ENCODE measurements at places on chromosomes 6 and 20.
A peak's percentile ranks its signal among the peaks of the same experiment; 100 is the strongest.

GRCh38 chr20:12883507-12883885, 125.3 kb upstream of the SPTLC3 start:
- no peaks in the 10 kb centered on the region for H3K27me3 ChIP-seq
- H3K36me3 ChIP-seq, result no peaks in the 10 kb centered on the region
- H3K4me3 ChIP-seq, result no peak overlapping the region
- no peaks in the 10 kb centered on the region for H3K4me1 ChIP-seq
- no peak for DNase-seq
- no peak overlapping the region for H3K27ac ChIP-seq

GRCh38 chr20:25310268-25310920, 62.5 kb downstream of the PYGB start:
- peaks cover 8% of the 10 kb centered on the region for H3K36me3 ChIP-seq
- H3K27ac ChIP-seq, result peak overlapping the region; percentile 94
- no peaks in the 10 kb centered on the region for H3K27me3 ChIP-seq

DNA sequence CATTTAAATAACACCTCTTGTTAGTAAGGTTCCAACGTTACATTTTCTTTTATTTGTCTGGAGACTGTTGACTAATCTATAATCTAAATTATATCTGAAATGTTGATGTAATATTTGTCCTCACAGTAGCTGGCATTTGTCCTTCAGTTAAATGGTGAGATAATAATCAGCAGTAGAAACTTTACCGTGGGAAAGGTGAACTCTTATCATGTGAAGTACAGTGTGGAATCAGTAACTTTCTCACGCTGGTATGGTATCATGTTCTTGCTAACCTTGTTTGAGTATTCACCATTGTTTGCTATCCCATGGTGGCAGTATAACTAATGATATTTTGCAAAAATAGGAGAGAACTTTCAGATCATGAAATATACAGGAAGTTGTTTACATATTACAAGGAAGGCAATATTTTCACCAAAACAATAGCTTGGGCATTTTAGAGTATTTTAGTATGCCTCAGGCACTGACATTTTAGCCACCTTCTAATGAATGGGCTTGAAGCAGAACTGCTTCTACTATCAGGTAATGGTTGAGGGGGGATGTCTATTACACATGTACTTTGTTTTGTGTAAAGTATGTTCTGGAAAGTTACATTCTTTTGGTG, 4.8 kb downstream of the GMNN start:
- no peak overlapping the region for H3K4me3 ChIP-seq
- H3K4me1 ChIP-seq, result peaks cover 41% of the 10 kb centered on the region
- no peak overlapping the region for H3K27ac ChIP-seq
- H3K27me3 ChIP-seq, result no peaks in the 10 kb centered on the region

DNA sequence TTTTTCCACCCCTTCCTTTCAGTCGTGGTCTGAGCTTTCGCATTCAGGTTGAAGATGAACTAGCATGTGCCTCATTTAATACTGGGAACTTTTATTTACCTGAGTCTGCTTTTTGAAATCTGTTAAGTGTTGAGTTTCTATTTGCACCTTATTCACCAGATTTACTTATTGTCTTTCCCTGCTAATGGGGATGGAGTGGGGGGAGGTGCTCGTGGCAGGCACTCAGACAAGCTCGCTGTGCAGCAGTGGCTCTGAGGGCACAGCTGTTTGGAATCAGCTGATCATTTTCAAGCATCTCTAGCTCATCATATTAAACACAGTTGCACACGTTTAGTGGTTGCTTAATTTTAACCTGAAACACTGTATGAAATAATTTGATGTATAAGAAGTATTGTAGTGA, 35.6 kb downstream of the UTRN start:
- H3K4me1 ChIP-seq, result peaks cover 23% of the 10 kb centered on the region
- H3K36me3 ChIP-seq, result no peaks in the 10 kb centered on the region
- no peak overlapping the region for H3K4me3 ChIP-seq
- DNase-seq, result no peak

All from activated naive CD8-positive, alpha-beta T cell treated with anti-CD3 and anti-CD28 coated beads, Interleukin-2, amount 10 ng/mL, durations not matched to agents 7 days and 5 days (primary cell).